ENCODE measurements at places on chromosomes 4 and X.

GRCh38 chrX:136210243-136210642 is 41.0 kb downstream of the MAP7D3 start:
- no peak for DNase-seq

- no peak for DNase-seq
These were observed 187.4 kb downstream of the NR3C2 start for GRCh38 chr4:148254621-148255343.

DNA sequence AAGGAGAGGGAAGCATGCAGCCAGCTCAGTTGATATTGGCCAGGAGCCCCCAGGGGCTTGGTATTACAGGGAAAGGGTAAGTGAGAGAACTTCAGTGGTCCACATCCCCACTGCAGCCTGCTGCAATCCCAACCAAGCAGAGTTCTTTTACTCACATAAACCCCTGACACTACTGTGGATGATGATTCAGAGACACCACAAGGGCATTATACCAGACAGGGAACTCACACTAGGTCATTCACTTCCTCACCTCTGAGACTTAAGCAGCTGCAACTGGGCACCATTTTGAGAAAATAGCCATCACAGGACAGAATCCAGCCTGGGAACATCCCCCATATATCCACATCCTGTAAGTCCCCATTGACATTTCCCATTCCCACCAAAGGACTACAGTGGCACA is 248.0 kb downstream of the INPP4B start:
- no peak for DNase-seq

DNA sequence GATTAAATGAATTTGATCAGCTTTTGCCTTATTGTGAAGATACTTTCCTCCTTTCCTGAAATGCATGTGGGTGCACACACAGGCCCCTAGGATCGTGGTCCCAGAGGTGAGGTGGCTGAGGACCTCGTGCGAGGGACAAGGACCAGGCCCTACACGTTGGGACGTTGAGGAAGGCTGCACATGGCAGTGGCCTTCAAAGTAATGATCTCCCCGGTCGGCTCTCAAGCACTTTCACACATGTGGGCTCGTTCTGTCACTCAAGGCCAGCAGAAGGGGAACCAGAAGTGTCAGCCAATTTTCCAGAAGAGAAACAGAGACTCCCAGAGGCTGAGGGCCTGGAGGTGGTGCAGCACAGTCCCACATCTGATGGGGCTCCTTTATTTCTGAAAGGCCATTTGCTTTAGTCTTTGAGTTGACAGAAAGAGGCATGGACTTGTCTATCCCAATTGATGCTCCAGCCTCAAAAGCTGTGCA is 196.8 kb downstream of the AFAP1 start:
- no peak for DNase-seq

GRCh38 chr4:62344915-62345314 is 1144.8 kb downstream of the ADGRL3 start:
- DNase-seq = no peak

- DNase-seq = no peak
These were observed 27.3 kb upstream of the JADE1 start for GRCh38 chr4:128782076-128782715.

- no peak for DNase-seq
These were observed 41.3 kb downstream of the DOCK11 start for GRCh38 chrX:118536687-118537461.

DNA sequence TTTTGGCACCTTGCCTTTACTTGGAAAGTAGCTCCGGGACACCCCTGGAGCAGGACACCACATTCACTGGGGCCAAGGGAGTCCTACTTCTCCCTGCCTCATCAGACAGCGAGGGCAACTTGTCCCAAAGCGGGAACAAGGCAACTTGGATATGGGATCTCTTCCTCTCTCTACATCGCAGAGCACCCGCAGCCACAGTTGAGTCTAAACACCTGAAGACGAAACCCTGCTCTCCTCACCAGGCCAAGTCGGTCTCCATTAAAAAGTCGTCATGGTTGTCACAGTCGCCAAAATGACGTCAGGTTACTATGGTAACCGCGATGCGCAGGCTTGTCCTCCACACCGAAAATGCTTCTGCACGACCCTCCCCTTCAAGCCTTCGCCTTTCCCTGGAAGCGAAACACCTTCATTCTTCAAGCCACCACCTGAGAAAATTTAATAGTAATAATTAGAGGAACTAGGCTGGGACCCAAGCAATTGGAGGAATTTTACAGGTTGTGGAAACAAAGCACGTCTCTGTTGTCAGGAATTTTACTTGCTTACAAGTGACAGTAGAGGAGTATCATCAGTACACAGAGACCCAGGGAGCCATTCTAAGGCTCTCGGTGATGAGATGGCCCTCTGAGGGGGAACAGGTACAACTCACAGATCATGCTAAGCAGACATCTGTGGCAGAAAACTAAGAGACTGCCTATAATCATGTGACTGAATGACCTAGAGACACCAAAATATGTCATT is 30.5 kb upstream of the TCEAL4 start:
- peak; percentile 86 for DNase-seq

- DNase-seq = no peak
These were observed 208.6 kb downstream of the VEGFC start for GRCh38 chr4:176584031-176584606.

- no peak for DNase-seq
These were observed 43.5 kb downstream of the DDIT4L start for GRCh38 chr4:100146756-100147155.

DNA sequence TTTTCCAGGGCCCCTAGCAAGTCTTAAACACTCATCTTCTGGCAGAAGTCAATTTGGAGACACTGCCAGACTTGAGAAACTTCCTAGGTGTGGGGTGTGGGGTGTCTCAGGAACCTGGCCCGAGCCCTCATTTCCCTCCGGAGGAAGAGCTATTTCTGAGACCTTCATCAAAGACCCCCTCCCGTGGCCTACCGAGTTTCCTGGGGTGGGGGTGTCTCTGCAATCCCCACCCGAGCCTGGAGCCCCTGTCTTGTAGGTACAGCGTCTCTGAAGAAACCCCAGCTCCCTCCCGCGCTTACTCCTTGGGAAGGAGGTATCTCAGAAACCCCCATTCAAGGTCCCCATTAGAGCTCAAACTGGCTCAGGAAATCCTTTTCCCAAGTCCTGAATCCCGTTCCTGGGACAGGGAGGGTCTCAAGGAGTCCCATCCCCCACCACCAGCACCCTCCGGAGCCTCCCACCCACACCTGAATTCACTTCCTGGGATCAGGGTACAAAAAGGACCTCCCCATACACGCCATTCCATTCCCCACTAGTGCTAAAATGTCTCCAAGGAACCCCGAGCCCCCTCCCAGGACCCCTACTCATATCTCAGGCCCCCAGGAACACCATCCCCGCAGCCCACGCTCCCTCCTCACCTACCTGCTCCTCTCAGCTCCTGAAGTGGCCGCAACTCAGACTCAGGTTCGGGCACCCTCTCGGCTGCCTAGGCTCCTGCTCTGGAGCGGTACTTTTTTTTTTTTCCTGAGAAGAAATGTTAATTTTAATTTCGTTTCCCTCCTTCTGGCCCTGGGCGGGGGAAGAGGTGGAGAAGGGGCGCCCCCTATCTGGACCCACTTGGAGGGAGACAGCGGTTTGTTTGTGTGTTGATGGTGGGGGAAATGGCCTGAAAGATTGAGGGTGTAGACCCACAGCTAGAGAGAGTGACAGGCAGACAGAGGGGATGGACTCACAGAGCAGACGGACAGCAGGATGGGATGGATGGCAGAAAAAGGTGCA is 1.1 kb downstream of the SLC38A5 start:
- DNase-seq = no peak

DNA sequence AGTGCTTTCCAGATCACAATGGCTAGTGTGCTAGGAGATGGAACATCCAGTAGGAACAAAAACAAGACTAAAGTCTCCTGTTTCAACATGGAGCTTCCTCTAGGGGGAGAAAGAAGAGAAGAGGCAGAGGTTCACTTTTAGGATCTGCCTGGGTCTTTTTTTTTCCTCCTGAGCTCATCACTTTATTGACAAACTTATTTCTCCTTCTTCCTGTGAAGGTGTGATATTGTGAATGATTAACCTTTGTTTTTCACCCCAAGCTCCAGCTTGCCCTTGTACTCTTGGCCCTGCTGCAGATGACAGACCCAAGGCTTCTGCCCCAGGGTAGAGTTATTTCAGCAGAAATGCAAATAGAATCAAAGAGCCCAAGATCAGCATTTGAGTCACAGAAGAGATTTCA is 13.5 kb downstream of the PAGE4 start:
- no peak for DNase-seq

- DNase-seq = no peak
These were observed 178.1 kb upstream of the LEF1 start for GRCh38 chr4:108346818-108347210.

GRCh38 chr4:141425124-141425523 is 204.4 kb downstream of the ZNF330 start:
- DNase-seq = no peak

DNA sequence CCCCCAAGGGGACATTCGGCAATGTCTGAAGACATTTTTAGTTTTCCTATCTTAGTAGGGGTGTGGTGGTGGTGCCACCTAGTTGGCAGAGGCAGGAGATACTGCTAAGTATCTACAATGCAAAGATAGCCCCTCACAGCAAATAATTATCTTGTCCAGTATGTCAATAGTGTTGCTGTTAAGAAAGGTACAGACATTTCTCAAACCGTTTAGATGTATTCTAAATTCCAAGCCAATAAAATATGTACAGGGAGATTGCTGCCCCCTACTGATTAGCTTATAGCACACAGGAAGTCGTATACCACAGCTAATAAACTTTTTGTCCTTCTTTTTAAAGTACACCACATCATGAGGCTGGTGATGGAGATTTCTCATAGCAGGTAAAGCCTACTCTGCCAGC is 260.5 kb downstream of the TMA16 start:
- DNase-seq = no peak

DNA sequence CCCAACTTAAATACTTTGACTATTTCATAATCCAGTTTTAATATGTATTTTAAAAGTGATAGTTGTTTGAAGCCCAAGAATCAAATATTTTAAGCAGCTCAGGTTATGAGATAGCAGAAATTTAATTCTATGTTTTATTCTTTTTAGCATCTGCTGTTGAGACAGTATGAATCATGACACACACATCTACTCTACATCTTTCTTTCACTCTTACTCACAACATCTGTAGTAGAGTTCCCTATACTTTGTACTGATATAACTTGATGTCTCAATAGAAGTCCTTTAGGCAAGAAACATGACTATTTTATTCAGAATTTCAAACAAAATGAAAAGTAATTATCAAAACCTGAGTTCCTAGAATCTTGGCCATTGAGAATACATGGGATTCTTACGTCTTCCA is 187.9 kb upstream of the GNPDA2 start:
- no peak for DNase-seq

- no peak for DNase-seq
These were observed 128.7 kb downstream of the GASK1B start for GRCh38 chr4:158043971-158044618.

DNA sequence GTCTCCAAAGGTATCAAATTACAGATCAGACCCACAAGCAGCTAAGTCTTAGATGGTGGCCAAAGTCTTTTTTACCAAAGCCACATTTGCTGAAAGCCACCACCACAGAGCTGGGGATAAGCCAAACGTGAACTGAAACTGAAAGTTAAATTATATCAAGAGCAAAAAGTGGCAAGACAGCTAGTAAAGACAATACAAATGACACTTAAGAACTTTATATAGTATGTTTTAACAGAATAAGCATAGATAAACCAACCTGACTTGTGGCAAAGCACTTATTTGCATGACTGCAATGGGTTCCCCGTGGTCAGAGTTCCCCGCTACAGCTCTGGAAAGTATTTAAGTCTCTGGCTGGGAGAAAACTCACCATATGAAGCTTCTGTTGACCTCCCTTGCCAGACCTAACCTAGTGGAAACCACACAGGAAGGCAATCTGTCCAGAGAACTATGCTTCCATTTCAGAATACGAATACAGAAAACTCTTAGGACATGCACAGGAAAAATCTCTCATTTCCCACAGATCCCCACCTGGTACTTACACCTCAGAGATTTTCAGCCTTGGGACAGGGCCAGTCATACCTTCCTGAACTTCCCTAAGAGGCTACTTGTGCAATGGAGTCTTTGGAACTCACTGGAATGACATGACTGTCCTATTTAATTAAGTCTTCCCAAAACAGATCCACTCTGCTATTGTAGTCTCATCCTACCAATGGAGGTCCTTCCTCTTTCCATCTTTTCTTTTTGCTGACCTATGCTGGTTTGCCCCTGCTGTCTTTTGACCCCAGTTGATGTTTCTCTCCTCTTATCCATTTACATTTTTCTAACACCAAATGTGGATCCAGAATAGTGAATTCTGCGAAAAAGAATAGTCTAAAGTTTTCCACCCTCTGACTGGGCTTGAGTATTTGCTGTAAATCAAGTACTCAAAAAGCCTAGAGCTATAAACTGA is 225.1 kb downstream of the NR3C2 start:
- DNase-seq = no peak

- DNase-seq = peak; percentile 70
These were observed 17.8 kb downstream of the ZNF185 start for GRCh38 chrX:152915541-152916241.

DNA sequence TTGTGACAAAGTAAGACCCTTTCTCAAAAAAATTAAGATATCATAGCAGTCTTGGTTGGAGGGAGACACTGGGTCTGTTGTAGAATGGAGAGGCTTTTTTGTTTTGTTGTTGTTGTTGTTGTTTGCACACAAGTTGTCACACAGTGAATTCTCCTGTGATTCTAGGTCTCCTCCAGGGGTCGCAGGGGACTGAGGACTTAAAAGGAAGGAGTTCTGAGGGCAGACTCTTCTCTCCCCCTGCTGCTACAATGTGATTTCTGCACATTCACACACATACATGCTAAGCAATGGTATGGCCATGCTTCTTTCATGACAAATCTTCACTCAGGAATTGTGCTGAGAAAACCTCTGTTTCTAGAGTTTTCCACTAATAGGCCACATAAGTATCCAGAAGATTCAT is 71.1 kb downstream of the ZNF732 start:
- no peak for DNase-seq

DNA sequence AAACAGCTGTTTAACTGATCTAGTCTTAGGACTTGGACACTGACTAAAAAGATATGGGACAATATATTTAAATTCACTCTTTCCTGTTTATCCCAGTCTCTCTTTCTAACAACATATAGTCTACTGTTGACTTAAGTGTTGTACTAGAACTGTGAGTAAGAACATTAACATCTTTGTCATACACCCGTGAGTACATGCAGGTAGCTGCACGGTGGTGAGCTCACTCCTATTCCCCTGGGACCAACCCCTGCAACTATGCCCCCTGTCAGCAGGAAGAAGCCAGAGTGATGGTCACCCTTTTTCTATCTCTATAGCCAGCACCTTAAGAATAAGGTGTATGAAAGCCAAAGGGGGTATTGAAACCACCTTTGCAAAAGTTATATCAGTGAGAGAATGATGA is 17.6 kb downstream of the TBL1X start:
- no peak for DNase-seq

GRCh38 chrX:31227250-31227649 is 155.4 kb upstream of the FTHL17 start:
- DNase-seq = no peak

- peak; percentile 85 for DNase-seq
These were observed at the start of gene ATP11C for GRCh38 chrX:139932901-139933796. Gene ATP11C, minus strand, starts transcription at chrX:139933053. Its CDS starts 1,011 bp downstream, at chrX:139932042.

Measured in ecto neural progenitor cell (in vitro differentiated cells).